IMR-90 (cell line): ENCODE measurements at places on chromosomes 16 and 17. TPM values are rescaled to one million over a fixed set of nuclear protein-coding genes. Genes with fewer than 3 reads are reported as not detected.
A peak's percentile ranks its signal among the peaks of the same experiment; 100 is the strongest.

- H3K27ac ChIP-seq = peak overlapping the region; percentile 29; the same call in 1 of the 2 replicates
- peaks cover 34% of the 10 kb centered on the region for H3K36me3 ChIP-seq
- no peaks in the 10 kb centered on the region for H3K27me3 ChIP-seq
- H3K4me3 ChIP-seq = no peak overlapping the region
- peak; percentile 84 for DNase-seq
These were observed 16.1 kb downstream of the NUDT16L1 start for GRCh38 chr16:4709481-4709880.

TMEM11 gene
- total RNA-seq = 19.2 and 19.9 TPM in 2 replicates

DNA sequence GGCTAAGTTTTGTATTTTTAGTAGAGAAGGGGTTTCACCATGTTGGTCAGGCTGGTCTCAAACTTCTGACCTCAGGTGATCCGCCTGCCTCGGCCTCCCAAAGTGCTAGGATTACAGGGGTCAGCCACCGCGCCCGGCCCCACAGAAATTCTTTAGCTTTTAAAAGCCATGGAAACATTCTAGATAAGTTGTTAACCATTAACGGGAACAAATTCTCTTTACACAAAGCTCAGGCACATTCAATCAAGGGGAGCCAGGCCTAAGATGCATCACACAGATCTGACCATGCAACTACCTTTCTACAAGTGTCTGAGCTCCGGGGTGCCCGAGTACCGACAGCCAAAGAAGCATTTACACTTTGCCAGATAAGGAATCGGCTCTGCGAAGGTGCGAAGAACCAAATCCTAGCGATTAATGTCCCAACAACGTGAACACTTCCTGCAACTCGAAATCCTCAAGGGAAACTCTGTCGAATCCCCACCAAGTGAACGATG is 1.0 kb downstream of the EMC8 start:
- peak overlapping the region; percentile 94 for H3K4me3 ChIP-seq
- no peaks in the 10 kb centered on the region for H3K27me3 ChIP-seq
- H3K4me1 ChIP-seq = peaks cover 2% of the 10 kb centered on the region; the same call in 1 of the 2 replicates

DNA sequence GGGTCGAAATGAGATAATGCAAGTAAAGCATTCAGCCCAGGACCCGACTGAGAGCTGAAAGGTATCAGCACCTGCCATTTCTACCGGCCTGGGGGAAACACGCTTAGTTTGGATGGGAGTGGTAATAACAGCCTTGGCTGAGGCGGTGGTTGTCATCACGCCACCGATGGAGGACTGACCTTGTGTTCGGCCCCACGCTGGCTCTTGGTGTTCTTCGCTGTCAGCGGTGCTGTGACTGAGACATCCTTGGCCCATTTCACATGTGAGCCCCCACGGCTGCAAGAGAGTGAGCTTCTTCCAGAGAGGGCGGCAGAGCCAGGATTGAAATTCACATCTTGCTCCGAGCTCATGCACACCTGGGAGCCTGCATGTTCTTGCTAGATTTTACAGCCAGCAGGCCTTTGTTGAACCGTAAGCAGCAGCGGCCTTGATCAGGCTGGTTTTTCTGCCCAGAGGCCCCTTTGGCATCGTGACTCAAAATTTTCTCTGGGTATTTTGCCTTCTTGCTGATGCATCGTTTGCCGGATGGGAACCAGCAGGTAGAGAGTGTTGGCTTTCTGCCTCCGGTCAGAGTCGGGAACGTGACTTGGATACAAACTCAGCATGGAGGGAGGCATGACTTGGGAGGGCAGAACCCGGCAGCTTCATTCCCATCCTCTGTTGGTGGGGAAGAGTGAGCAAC is 341.5 kb downstream of the SNX29 start:
- H3K36me3 ChIP-seq = no peaks in the 10 kb centered on the region
- no peak overlapping the region for H3K4me3 ChIP-seq
- DNase-seq = no peak
- no peaks in the 10 kb centered on the region for H3K27me3 ChIP-seq

GLIS2 gene
- 0.36 and 0.56 TPM in 2 replicates for total RNA-seq

- no peak overlapping the region for H3K27ac ChIP-seq
- peaks cover 19% of the 10 kb centered on the region for H3K36me3 ChIP-seq
- no peak for DNase-seq
- peaks cover 14% of the 10 kb centered on the region for H3K4me1 ChIP-seq
- H3K27me3 ChIP-seq = no peaks in the 10 kb centered on the region
These were observed 3.4 kb downstream of the SLC25A11 start for GRCh38 chr17:4936436-4936835.

GRCh38 chr17:29838961-29839360 is 91.1 kb downstream of the SSH2 start:
- no peaks in the 10 kb centered on the region for H3K27me3 ChIP-seq
- H3K36me3 ChIP-seq = no peaks in the 10 kb centered on the region

- no peak for DNase-seq
- no peaks in the 10 kb centered on the region; the same call in 1 of the 2 replicates for H3K4me1 ChIP-seq
- H3K27me3 ChIP-seq = peaks cover 3% of the 10 kb centered on the region
- no peak overlapping the region for H3K27ac ChIP-seq
- H3K4me3 ChIP-seq = no peak overlapping the region
These were observed 12.2 kb upstream of the UBE2G1 start for GRCh38 chr17:4378626-4379025.

DNA sequence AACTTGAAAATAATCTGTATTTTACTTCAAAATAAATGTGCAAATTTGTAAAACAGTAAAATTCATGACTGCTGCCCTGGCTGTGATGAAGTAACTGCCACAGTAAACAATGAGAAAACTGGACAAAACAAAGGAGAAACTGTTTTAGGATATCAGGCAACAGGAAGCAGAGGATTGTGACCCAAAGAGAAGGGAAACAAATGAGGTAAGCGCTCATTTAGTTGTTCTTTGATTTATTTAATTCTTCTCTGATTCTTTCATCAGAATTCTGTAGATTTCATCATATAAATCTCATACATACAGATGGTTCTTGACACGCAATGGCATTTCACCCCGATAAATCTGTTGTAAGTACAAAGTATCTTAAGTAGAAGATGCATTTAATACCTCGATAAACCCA is 198.1 kb upstream of the AXIN2 start:
- H3K27ac ChIP-seq = no peak overlapping the region
- no peaks in the 10 kb centered on the region for H3K36me3 ChIP-seq
- no peak overlapping the region for H3K4me3 ChIP-seq
- H3K4me1 ChIP-seq = no peaks in the 10 kb centered on the region

DNA sequence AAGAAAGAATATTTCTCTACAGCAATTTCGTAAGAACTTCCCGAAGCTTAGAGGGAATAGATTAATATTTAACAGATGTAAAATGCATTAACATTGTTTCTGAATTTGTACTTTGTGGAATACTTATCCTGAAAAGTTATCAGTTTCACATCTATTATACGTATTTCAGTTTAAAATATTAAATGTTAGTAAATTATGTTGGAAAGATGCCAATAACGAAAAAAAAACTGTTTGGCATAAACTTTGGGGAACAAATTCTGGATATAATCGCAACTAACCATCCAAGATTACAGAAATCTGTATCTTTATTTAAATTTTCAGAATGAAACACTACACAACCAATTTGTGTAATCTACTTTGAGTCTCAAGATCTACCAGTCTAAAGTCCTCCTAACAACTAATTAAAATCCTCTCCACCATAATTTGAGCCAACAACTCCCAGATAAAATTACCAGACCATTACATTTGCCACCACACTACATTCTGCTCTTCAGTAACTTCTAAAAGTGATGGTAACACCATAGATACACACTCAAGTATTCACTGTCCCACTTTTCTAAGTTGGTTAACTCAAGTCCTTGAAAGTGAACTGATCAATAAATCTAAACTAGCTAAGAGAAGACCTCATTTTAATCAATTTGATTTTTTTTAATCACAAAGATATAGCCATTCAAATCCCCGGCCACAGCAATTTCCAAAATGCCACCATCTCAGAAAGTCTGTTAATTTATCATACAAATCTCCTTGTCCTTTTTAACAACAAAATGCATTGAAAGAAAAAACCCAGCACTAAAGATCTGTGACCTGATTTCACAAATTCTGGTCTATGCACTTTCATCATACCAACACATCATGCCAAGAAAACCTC is 2.0 kb downstream of the SIAH1 start:
- peak overlapping the region; percentile 95 for H3K4me3 ChIP-seq
- peak overlapping the region; percentile 3; the same call in 1 of the 2 replicates for H3K27ac ChIP-seq
- no peaks in the 10 kb centered on the region for H3K27me3 ChIP-seq

- no peak overlapping the region for H3K27ac ChIP-seq
- no peak overlapping the region for H3K4me3 ChIP-seq
- 0 out of 2 replicates have a peak, but pooled peaks cover under 1% of the 10 kb centered on the region for H3K36me3 ChIP-seq
These were observed 75.7 kb downstream of the SPAG9 start for GRCh38 chr17:51044976-51045375.

- no peak overlapping the region for H3K27ac ChIP-seq
- no peak overlapping the region for H3K4me3 ChIP-seq
- H3K27me3 ChIP-seq = peaks cover 58% of the 10 kb centered on the region
These were observed 29.9 kb upstream of the TNRC6C start for GRCh38 chr17:77928519-77929179.

DNA sequence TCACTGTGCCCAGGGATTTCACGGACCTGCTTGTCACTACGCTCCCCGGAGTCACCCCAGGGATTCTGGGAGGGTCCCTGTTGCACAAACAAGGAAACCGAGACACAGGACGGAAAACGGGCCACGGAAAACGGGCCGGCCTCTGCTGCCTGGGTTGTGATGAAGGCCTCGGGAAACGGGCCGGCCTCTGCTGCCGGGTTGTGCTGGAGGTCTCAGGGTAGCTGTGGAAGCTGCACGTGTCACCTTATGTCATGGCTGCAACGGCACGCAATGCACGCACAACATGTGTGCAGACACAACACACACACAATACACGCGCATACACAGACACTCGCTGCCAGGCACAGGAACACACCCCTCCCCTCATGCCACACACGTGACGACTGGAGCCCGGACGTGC is 27.0 kb upstream of the GNG13 start:
- no peak for DNase-seq
- H3K27ac ChIP-seq = no peak overlapping the region
- peaks cover 25% of the 10 kb centered on the region for H3K27me3 ChIP-seq
- no peaks in the 10 kb centered on the region for H3K36me3 ChIP-seq

HS3ST3A1 gene
- total RNA-seq = 7.5 and 9.0 TPM in 2 replicates

DNA sequence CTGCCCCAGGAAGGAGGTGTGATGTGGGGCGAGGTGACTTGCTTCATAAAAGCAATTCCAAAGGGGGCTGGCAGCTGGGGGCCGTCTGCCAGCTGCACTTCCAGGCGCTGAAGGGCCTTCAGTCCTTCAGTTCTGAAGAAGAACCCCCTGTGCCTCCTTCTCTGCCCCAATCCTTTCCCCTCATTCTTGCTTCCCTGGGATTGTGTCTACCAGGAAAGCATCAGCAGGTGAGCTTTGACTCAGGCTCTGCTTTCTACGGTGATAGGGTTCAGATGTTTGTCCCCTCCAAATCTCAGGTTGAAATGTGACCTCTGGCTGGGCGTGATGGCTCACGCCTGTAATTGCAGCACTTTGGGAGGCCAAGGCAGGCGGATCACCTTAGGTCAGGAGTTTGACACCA is 52.5 kb upstream of the NKD1 start:
- H3K27ac ChIP-seq = no peak overlapping the region
- no peaks in the 10 kb centered on the region for H3K27me3 ChIP-seq
- no peak overlapping the region for H3K4me3 ChIP-seq
- no peaks in the 10 kb centered on the region for H3K36me3 ChIP-seq
- DNase-seq = no peak

DNA sequence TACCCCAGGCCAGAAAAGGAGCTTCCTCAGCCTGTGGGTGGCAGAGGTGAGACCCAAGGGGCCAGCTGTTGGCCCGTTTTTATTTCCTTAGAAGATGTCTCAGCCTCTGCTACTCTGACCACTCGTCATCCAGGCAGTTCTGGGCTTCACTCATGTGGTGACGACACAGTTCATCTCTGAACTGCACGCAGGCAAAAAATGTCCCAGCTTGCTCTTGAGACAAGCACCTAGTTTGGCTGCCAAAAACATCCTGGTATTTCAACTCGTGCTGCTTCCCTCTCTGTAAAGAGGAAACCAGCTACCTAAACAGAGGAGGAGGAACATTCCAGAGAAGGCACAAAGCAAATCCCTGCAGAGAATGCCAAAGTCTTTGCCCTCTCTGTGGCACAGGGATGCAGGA is 125.7 kb downstream of the XYLT1 start:
- H3K36me3 ChIP-seq = no peaks in the 10 kb centered on the region
- H3K4me1 ChIP-seq = peaks cover 7% of the 10 kb centered on the region
- no peak overlapping the region for H3K4me3 ChIP-seq
- DNase-seq = peak; percentile 81

GRCh38 chr16:57081744-57082143 is 10.6 kb upstream of the CPNE2 start:
- H3K4me3 ChIP-seq = no peak overlapping the region
- H3K27me3 ChIP-seq = no peaks in the 10 kb centered on the region; the same call in 1 of the 2 replicates
- no peaks in the 10 kb centered on the region for H3K4me1 ChIP-seq
- no peak overlapping the region for H3K27ac ChIP-seq
- H3K36me3 ChIP-seq = peaks cover 3% of the 10 kb centered on the region
- DNase-seq = no peak

DNA sequence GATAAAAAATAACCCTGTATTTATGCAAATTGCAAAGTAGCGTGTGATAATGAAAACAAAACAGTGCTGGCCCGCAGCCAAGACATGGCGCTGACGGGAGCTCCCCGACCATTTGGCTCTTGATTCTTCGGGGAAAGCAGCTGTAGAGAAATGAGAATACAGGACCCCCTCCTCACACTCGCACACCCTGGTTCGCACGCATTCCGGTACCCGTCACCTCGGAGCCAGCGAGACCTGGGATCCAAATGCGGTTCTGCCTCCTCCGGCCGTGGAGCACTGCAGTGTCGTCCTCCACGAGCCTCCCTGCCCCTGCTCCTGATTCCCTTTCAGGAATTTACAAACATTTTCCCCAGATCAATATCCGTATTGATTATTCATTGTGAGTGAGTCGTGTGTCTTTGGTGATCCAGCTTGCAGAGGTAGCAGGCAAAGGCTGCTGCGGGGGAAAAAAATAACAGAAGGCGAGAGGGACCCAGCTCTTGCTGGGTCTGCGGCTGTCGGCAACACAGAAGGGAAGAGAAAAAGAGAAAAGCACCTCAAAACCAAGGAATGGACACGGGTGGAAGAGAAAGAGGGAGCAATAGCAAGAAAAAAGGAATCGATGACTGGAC is 184.1 kb upstream of the ZFHX3 start:
- no peak for DNase-seq
- no peaks in the 10 kb centered on the region for H3K27me3 ChIP-seq
- peak overlapping the region; percentile 3; the same call in 1 of the 2 replicates for H3K27ac ChIP-seq
- peaks cover 19% of the 10 kb centered on the region for H3K4me1 ChIP-seq
- H3K4me3 ChIP-seq = no peak overlapping the region
- H3K36me3 ChIP-seq = no peaks in the 10 kb centered on the region

RAD51C gene
- total RNA-seq = 21.1 and 28.6 TPM in 2 replicates
